ENCODE measurements at places on chromosomes 7 and 10. TPM values are rescaled to one million over a fixed set of nuclear protein-coding genes. Genes with fewer than 3 reads are reported as not detected.

DNA sequence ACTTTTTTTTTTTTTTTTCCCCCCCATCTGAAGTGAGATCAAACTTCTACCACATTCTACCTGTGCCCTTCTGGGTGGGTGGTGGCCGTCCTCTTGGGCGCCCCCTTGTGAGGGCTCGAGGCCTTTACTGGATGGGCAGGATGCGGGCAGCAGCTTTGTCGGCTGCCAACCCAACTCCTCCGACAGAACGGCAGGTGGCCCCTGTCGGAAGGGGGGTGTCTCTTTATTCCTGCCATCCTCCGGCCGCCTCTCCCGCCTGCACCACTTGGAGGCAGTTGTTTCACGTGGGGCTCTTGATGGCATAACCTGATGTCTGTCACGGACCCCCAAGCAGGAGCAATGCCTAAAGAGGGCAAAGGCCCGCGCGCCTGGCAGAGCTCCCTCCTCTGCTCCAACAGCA lies 31.0 kb downstream of the AMZ1 start:
- no peak for DNase-seq

DNA sequence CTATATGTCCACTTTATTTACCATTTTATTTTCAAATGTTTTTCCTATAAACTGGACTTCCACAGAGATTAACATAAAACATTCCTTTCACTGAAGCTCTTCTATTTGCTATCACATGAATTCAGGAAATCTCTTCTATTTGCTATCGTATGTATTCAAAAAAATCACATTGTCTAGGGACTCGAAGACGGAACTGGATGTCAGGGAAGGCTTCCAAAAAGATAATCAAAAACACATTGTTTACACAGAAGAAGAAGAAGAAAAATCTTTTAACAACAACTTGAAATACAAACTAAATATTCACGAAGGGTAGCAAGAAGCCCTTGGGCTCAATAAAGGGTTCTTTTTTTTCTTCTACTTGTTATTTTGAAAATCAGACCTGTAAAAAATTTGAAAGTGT lies 426.1 kb upstream of the LRRN3 start:
- no peak for DNase-seq

DNA sequence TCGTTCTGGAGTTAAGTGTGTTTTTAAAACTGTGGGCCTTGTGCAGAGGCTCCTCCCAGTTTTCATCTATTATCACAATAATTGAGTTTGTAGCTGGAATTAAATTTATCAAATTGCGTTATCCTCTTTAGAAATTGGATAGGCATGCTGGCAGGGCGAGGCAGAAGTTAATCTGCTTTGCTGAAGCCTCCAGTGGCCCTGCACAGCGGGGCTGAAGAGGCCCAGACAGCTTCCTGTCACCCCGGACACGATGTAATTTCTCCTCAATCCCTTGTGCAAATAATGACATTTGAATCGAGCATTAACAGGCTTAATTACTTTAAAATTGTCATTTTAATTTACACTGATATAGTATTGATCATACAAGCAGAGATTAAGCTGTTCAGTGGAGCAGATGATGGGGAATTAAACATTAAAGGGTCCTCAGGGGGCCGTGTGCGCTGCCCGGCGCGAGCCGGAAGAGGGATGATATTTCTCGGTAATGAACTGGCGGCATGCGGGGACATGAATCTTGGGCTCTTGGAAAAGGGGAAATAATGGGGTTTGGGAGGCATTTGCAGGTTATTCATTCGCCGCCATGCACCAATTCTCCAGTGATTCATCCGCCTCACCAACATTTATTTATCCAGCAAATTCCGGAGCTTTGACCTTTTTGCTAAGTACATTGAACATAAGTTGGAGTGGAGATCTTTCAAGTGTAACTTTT lies 118.5 kb downstream of the NKX6-2 start:
- DNase-seq = no peak

GRCh38 chr10:83469728-83470331 lies 669.5 kb upstream of the GHITM start:
- no peak for DNase-seq

GRCh38 chr10:21926949-21927348 lies 76.6 kb downstream of the DNAJC1 start:
- no peak for DNase-seq

DNA sequence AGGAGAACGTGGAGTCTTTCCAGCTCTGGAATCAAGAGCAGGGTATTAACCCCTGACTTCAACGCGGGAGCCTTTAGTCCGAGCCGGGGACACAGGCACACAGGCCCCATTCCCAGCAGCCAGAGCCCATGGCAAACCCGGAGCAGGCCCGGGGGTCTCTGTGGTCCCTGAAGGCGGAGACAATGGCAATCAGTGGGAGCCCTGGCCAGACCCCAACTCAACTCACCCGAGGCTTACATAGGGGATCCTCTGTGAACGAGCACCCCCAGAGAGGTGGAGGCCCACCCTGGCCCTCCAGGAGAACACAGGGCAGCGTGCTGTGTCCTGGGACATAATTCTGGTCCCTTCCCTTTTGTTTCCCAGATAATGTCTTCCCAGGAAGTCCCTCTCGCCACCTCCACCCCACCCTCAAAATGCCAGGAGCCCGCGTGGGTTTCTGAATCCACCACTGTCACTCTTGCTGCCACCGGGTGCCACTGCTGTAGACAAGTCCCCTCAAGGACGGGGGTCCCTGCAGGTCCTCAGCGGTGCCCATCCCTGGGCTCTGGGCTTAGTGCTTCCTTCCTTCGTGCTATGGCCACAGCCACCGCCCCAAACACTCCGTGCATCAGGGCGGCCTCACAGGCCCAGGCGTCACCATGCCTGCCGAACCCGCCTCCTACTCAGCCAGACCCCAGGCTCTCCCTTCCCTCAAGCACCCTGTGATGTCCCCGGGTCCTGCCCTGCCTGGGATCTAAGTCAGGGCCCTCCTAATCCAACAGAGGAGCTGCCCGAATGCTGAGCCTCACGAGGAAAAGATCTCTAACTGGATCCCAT lies 28.6 kb upstream of the PPP2R2D start:
- DNase-seq = no peak

DNA sequence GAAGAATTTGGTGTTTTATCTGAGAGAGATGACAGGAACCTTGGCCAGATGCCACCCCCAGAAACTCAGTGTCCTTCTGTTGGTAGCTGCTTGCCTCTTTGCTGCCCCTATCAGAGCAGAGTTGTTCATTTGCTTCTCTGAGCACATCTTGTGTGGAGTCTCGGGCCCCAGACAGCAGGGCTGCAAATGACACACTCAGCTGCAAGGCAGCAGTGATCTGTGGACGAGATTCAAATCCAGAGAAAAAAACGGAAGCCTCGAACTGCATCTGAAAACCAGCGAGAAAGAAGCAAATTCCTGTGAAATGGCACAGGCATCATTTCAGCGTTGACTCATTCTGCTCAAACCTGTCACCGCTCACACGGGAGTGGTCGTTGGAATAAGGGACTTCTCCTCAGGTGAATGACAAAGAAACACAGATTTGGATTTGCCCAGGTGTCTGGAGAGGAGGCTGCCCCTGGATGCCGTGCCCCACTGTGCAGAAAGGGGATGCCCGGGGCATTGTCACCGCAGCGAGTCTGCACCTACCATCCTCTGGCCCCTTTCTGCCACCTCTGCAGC lies 144.7 kb downstream of the PFKFB3 start:
- DNase-seq = no peak

- no peak for DNase-seq
Observed at GRCh38 chr7:55557666-55558188, 14.6 kb downstream of the VOPP1 start.

DNA sequence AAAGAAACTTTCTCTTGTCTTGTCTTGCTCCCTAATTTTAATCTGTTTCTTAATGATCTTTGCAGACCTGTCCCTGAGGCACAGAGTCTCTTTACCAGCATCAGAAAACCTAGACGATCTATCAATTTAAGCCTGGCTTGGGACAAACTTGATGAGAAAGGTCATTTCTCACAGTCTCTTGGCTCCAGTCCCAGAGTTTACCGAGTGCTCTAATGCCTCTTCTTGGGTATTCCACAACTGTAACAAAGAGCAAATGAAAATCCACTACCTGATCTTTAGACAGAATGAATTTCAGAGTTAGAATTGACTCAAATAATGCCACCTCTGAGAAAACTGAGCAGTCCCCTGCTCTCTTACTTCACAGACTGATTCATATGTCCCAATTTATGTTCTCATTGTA lies 106.4 kb upstream of the DNAJB12 start:
- no peak for DNase-seq

DNA sequence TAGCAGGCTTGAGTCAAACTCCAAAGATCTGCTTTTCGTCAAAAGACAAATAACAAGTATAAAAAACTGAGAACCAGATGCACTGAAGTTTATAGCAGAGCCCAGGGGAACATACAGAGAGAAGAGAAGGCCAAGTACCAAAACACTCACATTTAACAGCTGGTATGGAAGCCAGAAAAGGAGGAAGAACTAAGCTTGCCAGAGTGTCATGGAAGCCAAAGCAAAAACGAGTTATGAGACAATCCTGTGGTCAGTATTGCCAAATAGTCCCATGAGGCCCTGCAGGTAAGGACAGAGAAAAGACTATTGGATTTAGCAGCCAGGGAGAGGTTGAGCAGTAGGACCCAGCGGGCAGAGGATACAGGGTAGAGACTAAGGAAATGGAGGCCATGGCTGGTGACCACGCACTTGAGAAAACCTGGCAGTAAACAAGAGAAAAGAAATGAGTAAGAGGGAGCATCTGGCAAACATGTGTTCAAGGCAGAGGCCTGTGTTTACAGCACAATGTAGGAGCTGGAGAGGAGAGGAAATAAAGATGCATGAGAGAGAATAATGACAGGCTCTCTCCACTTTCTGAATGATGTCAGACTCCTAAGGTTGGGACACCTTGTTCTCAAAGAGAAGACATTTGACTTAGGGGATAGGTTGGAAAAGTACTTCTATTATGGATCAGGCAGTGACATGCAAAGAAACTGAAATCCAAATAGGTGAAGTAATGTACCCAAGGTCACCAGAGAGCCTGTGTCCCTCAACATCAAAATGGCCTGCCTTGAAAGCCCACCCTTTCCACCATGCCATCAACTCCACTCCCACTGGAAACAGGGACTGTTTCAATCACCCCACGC lies 9.1 kb downstream of the CREB3L2 start:
- peak; percentile 71 for DNase-seq

- DNase-seq = peak; percentile 54
Observed at GRCh38 chr7:155885167-155886155, 73.2 kb upstream of the SHH start.

DNA sequence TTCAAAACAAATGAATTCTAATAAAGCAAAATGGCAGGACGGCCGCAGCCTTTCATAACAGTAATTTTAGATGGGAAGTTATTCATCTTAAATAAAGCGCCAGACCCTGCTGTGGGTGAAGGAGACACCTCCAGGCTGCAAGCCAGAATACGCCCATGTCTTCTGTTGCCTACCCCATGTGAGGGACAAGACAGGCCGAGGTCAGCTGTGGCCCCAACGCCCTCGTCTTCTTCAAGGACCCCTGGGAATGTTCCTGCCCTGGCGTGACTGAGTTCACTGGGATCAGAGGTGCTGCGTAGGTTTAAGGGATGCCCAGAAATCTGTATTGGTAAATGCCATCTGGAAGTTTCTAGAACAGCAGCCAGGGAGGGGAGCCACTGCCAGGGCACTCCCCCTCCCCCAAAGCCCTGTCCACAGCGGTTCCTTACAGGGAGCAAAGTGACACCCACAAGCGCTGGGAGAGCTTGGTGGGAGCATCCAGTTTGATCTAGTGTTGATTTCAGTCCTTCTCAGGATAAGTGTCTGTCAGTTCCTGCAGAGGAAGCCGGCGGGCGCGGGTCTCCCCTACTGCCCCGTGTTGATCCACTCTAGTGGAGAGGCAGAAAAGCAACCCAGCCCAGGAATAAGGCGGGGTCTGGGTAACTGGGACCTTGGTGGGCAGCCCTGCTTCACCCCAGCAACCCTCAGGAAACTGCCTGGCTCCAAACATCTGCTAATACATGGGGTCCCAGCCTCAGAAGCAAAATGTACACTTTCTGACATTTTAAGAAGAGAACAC lies 20.6 kb downstream of the PAPOLB start:
- no peak for DNase-seq

DNA sequence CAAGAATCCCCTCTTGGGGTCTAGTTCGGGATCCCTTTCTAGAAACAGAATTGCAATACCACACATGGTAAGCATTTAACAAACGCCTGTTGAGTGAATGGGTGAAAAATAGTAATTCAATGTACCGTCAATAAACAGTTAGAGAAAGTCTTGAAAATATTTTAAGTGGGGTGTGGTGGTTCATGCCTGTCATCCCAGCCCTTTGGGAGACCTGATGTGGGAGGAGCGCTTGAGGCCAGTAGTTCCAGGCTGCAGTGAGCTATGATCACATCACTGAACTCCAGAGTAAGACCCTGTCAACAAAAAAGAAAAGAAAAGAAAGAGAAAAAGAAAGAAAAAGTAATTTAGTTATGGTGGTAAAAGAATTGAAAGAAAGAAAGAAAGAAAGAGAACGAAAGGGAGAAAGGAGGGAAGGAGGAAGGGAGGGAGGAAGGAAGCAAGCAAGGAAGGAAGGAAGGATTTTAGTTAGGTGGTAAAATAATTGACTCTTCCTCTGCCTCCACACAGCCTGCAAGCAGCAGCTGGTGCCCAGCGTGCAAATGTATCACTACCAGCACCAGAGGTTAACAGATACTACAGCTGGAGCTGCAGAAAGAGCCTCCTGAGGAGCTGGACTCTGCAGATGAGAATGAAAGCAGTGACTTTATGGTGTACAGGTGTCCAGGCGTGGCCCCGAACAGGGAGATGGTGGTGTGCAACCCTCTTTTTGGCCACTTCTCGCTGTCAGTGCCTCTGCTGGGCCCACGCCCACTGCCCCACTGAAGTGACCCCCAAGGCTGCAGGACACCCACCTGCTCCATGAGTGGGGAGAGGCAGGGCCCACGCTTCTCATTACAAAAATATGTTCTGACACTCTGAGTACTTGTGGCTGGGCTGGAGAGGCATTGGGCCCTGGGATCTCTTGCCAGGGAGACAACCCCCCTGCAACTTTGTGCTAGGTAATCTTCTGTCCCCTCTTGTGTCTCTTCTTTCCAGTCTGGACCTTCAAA lies 135.4 kb downstream of the BAMBI start:
- DNase-seq = no peak

DNA sequence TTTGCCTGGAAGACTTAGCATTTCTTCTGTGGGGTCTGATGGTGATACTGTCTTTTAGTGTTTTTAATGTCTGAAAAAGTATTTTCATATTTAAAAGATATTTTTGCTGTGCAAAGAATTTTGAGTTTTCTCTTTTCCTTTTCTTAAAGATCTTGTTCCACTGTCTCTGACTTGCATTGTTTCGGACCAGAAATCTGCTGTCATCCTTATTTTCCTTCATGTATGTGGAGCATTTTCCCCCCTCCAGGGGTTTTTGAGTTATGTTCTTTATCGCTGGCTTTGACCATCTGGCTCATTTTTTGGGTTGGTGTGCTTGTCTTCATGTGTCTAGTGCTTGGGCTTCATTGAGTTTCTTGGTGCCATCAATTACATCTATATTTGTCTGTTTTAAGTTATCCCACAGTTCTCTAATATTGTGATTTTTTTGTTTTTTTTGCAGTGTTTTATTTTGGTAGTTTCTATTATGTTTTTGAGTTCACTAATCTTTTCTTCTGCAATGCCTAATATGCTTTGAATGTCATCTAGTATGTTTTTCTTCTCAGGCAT lies 119.9 kb downstream of the MGMT start:
- no peak for DNase-seq

- DNase-seq = no peak
Observed at GRCh38 chr10:76086761-76087639, 655.6 kb downstream of the LRMDA start.

RPEL1 gene
- not detected for total RNA-seq

SLC26A5 gene
- total RNA-seq = not detected

ELOVL3 gene
- total RNA-seq = 0.22 TPM

GCK gene
- 1.3 TPM for total RNA-seq

COBL gene
- total RNA-seq = 76.5 TPM

AP5Z1 gene
- 12.7 TPM for total RNA-seq

CACNB2 gene
- total RNA-seq = 45.7 TPM

Data from Right ventricle myocardium superior (tissue), 1 donor.